T-helper 22 cell (primary cell): ENCODE measurements at places on chromosomes 1 and 21.

DNA sequence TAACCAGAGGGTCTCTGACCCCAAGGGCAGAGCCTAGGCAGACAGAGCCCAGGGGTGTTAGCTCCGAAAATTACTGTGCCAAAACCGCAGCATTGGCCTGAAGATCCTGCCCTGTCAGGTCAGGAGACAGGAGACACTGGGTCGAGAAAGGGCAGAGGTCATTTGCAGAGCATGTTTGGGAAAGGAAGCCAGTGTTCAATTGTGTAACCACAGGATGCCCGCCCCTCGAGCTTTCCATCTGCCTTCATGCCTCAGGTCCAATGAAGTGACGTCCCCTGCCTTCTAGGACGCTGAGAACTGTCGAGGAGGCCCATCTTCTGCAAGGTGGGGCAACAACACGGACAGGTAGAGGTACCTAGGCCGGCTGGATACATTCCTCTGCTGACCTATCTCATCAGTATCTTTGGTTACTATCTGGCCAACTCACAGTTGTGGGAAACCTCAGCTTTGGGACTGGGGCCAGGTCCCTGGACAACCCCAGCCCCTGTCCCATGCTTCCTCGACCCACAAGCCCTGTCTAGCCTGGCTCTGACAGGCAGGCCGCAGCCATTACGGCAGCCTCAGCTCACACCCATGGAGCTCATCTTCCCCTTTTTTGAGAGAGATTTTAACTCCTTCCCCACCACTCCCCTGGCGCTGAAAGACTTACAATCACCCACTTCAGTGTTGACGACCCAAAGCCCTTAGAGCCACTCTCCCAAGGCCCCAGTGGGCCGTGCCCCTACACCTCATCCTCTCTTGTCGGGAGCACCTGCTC lies 1.3 kb downstream of the ARL8A start:
- no peak for DNase-seq

GRCh38 chr1:12658531-12659453 lies 14.9 kb downstream of the AADACL4 start:
- peak; percentile 31 for DNase-seq

DNA sequence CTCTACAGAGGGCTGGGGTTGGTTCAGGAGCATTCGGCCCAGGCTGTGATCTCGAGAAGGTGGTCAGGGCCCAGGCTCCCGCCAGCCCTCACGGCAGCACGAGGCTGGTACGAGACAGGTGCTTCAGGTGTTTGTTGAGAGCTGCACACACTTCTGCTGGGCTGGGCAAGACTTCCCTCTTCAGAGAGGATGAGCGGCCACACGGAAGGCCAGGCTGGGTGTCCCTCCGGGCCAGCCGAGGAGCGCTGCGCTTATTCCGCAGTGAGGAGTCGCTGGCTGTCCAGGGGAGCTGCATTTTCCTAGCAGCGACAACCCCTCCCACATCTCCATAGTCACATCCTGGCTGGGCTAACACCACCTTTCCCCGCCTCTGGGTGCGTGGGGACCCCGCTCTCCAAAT lies 50.5 kb downstream of the PDE9A start:
- DNase-seq, result no peak

DNA sequence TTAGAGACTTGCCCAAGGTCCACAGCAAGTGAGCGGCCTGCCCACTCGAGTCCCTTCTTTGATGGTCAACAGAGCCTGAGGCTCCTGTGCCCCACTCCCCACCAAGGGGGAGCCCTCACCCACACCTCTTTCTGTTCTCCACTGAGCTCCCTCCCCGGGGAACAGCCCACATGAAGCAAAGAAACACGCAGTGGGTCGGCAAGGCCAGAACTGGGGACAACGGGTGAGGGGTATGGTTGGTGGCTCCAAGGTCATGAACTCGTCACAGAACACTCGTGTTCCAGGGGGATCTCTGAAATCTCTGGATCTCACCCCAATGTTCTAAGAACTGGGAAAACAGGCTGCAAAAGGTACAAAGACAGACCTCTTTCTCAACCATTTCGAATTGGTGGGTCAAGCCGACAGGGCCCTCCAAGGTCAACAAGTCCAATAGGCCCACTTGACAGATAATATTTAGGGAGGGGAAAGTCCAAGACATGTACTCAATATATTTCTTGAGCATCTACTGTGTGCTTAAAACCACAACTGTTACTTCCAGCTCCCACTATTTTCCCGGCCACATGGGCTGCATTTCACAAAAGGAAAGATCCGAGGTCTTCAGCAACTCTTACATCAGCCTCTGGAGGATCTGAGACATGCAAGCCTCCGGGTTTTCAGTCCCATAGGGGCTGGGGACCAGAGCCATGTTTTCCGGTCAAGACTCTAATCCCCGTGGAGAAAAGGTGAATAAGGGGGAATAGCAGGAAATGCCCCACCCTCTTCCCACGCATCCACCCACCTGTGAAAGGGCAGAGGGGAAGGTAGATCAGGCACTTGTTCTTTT lies 1.1 kb upstream of the RAP1GAP start:
- no peak for DNase-seq

DNA sequence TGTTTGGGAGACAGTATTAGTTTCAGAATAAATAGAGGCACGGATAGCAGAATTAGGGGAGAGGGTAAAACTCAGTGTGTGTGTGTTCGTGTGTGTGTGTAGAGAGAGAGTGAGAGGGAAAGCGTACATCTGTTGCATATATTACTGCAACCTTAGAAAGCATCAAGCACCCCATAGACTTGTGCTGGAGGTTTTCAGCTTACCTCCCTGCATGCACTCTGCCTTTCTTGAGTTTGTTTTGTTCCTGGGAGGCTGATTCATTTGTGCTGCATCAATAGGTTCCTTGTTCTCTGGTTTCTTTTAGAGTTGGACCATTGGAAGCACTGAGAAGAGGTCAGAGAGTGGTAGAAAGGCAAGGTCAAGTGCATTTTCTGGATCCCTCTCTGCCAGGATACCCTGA lies 104.4 kb upstream of the KCNK1 start:
- DNase-seq, result no peak

DNA sequence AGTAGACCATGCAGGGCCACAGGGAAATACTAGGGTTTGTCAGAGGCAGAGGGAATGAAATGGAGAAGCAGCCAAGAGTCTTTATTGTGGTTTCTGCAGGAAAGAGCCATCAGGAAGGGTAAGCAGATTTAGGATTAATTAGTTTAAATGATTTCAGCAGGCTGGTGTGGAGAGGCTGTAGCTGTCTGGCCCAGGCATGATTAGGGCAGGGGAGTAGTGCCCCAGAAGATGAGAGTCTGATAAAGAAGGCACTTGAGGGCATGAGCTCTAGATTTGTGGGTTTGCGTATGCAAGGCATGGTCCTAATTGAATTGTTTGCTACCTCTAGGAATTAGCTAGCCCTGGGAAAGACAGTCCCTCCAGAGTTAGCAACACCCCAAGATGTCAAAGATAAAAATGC lies 484.6 kb upstream of the PLXNA2 start:
- no peak for DNase-seq

GRCh38 chr1:198147216-198147615 lies 9.6 kb upstream of the NEK7 start:
- DNase-seq, result no peak

GRCh38 chr1:27589841-27590426 lies 14.0 kb downstream of the AHDC1 start:
- DNase-seq, result no peak

DNA sequence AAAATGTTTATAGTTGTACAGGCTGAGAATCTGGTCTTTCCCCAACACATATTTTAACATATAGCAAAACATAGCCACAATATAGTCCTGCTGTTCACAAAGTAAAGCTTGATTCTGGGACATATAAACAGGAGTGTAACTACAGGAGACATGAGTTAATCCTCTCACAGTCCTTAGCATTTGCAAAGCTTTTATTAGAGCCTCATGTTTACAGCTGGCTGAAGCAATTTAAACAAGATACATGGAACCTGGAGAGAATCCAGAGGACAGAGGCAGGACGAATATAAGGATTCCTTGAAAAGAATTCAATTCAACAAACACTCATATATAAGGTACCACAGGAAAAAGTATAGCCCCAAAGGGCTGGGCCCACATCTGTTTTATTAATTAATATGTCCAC lies 163.4 kb downstream of the ADGRL4 start:
- no peak for DNase-seq

DNA sequence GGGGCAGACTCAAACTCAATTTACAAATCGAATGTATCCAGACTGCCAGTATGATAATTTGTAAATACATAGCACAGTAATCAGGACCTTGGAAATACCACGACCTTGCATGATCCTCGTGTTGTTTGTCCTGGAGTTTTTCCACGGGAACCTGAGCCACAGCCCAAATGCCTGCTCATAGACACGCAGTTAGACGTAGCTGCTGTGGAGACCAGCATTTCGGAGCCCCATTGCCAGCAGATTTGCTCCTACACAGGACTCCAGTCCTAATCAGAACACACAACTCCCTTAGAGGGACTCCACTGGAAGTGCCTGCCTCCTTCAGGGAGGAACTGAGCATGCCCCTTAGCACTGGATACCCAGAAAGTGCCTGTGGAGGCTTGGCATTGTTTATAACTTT lies 163.2 kb downstream of the GALNT2 start:
- no peak for DNase-seq

GRCh38 chr21:45386336-45386727 lies 18.6 kb upstream of the COL18A1 start:
- no peak for DNase-seq

DNA sequence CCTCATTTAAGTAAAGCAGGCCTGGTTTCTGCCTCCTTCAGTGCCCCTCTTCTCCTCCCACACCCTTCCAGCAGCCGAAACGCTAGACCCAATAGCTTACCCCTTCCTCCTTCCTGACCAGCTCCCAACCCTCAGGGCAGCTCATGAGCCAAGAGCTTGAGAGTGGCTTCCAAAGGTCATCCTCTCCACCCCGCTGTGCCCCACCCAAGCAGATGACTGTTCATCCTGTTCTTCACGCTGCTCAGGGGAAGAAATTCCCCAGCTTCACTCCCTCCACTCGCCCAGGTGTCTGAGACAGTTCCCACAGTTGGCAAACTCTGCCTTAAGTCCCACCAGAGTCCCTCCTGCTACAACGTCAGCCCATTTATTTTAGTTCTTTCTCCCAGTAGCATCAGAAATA lies 23.4 kb downstream of the ARHGEF19 start:
- DNase-seq, result no peak

DNA sequence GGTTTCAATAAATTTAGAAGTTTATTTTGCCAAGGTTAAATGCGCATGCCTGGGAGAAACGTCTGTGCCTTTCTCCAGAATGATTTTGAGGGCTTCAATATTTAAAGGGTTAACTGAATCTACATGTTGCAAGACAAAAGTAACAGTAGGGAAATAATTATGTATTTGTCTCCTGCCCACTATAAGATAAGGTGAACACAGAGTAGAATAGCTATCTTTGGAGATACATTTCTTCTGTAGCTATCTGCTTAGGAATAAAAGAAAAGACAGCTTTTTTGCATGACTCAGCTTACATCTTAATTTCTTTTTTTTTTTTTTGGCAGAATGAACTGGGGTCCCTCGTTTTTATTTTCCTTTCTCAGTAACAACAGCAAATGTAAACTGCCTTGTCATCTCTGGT lies 1351.6 kb downstream of the AMY1C start:
- DNase-seq, result no peak

DNA sequence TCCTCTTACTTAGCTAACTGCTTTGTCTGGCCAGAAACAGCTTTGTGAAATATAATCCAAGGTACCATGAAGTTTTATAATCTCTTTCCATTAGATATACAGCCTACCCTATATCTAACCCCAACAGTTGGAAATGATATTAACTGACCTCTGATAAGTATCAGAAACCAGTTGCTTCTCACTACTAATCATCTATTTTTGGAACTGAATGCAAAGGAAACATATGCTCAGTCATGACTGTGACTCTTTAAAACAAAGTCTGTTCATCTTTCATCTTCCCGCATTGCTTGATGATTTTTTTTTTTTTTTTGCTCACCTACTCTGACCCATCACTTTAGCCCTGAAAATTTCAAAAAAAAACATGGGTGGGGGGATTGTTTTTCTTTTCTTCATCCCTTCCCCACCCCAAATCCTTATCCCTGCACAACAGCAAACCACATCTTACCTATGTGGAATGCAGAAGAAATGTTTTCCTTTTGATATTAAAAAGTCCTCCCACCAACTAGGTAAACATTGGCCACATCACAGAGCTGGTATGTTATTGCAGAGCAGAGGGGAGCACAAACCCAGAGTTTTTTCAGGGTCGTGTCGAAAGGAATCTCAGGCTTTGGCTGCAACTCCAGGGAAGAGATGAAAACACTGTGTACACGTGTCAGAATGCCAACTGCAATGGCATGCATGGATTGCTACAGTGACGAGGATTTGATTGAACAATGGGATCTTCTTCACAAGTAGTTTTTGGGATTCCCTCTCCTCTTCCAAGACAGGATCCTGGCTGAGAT lies 137.3 kb downstream of the SLC30A10 start:
- DNase-seq, result no peak

DNA sequence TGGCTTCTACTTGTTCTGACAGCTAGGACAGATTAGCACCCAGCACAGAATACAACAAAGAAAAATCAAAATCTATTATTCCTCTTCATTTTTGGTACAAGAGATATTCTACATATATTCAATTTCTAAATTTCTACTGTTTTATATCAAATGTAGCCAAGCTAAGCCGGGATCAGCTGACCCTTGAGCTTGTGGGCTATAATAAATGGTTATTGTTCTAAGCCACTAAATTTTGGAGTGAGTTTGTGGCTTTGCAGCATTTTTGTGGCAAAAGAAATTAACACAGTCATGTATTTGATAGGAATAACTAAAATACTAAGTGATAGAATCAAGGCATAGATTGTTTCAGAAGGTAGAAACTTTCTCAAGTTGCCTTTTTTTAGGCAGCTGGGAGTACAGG lies 50.7 kb downstream of the APP start:
- DNase-seq, result no peak

DNA sequence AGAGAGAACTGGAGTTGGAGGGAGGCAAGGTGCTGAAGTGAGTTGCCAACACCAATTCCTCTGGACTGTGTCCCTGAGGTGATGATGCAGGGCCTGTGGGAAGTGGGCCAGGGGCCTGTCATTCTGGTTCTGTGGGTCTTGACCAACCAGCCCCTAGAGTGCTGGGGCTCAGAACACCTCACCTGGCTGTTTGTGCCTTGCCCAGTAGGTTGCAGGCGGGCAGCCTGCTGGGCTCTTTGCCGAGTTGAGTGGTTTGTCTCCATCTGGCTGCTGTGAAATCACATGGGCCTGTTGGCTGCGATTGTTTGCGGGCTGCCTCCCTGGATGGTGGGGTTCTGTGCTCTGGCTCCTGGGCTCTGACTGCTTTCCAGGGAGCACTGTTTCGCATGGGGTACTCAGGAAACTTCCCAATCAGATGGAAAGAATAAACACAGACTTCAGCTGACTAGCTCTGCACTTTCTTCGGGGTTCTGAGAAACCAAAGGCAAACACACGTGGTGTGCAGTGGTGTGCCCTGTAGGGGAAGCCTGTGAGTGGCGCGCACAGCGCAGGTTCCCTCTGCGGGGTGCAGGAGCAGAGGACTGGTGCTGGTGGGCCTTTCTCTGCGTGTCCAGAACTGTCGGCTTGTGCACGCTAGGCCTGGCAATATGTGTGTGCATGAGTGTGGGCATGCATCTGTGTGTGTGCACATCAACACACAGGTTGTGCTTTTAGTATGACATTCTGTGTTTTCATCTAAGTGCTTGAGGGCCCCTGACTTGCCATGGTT lies 95.1 kb downstream of the RHOU start:
- no peak for DNase-seq

GRCh38 chr1:161772397-161772796 lies 6.3 kb downstream of the ATF6 start:
- DNase-seq, result no peak

GRCh38 chr1:41432481-41433280 lies 51.8 kb downstream of the EDN2 start:
- DNase-seq, result peak; percentile 17

- DNase-seq, result no peak
Measured at GRCh38 chr1:167190747-167191237, 29.9 kb upstream of the POU2F1 start.
